ENCODE measurements at places on chromosomes 12 and 14. TPM values are rescaled to one million over a fixed set of nuclear protein-coding genes. Genes with fewer than 3 reads are reported as not detected.

GRCh38 chr14:29681316-29681715 is 246.3 kb downstream of the PRKD1 start:
- DNase-seq, result no peak

GRCh38 chr12:4215229-4216186 is 58.1 kb upstream of the CCND2 start:
- no peak for DNase-seq

DNA sequence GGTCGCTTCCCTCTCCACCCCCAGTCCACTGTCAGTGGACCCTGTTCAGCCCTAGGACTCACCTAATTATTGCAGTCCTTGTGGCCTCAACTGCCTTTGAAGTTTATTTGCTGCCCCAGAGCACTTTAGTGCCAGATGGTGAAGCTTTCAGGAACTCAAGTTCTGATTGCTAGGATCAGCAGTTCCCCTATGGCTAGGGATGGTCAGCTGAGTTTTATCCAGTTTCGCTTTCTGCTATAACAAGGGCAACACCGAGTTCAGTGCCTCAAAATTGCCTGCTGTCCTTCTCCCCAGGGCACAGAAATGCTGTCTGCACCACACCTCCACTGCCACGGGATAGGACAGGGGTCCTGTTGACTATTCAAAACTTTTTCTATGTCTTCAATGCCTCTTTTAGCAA is 295.0 kb downstream of the GPHN start:
- DNase-seq, result no peak

DNA sequence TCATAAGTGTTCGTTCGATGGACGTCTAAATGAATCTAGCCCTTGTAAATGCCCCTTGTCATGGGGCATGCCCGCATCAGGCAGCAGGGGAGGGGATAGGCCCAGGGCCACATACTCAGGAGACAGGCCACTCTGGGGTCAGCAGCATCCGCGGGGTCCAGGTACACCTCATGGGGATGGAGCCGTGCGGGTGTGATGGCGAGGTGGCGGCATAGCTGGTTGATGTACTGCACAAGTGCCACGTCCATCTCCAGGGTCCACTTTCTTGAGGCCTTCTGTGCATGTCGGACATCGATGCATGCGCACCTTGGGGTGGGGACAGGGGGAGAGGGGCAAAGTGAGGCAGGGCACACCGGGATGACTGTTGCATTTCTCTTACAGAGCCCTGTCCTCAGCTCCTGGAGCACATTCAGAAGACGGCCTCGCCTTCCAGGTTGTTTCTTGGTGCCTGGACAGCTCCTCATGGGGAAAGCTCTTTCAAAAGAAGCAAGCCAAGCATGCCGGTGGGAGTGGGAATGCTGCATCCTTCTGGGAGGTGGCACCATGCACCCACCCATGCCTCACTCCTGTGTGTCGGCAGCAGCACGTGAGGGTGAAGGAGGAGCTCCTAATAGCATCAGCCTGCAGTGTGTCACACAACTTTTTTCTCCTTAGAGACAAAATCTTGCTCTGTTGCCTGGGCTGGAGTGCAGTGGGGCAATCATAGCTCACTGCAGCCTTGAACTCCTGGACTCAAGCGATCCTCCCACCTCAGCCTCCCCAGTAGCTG is 47.4 kb downstream of the TRAFD1 start:
- DNase-seq, result no peak

DNA sequence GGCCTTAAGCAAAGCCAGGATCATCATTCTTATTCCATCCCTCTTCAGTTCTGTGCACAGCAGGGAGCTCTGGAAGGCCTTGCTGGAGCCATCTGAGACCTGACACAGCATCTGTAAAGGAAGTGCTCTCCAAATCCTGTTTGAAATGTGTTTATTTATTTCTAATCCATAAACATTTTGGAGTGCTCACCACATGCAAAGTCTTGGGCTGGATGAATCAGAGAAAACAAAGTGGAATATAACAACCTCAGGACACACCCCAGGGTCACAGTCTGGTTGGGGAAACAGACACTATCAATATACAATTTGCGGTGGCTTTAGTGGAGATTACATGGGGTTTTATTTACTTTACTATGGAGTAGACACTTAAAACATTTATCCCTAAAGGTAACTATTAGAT is 54.3 kb downstream of the BMP4 start:
- DNase-seq, result no peak

- no peak for DNase-seq
Measured at GRCh38 chr12:96258104-96258961, 64.2 kb downstream of the ELK3 start.

DNA sequence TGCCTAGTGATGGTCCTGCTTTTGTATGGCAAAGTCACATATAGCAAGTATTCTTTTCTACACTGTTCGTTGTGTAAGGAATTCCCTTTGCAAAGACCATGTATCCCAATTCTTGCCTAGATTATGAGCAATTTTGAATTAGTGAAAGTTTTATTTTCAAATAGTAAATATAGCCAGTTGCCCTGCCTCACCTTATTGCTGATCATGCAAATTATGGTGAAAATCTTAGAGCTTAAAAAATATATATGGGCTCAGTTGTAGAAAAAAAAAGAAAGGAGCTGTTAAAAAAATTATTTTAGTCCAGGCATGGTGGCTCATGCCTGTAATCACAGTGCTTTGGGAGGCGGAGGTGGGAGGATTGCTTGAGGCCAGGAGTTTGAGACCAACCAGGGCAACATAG is 18.8 kb downstream of the SRP54 start:
- DNase-seq, result no peak

DNA sequence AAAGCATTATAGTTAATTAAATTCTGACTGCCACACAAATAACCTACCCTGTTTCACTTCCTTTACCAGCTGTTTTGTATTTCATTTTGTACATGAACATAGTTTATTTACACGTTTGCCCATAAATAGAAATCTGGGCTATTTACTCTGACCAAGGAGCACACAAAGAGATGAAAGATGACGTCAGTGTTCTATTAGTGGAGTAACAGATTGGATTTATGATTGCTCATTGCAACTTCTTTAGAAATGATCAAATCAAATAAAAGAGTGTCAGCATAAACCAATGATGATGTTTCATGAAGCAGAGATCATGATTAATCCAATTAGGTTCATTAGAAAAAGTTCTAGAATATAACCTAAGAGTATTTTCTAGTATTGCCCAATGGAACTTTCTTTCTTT is 12.0 kb upstream of the RTL1 start:
- DNase-seq, result no peak

PMCH gene
- total RNA-seq, result not detected

TMPRSS12 gene
- total RNA-seq, result not detected

MAX gene
- 97.5 TPM for total RNA-seq

MYF6 gene
- not detected for total RNA-seq

HEBP1 gene
- total RNA-seq, result 83.8 TPM
